ENCODE measurements at places on chromosomes 4 and X.

DNA sequence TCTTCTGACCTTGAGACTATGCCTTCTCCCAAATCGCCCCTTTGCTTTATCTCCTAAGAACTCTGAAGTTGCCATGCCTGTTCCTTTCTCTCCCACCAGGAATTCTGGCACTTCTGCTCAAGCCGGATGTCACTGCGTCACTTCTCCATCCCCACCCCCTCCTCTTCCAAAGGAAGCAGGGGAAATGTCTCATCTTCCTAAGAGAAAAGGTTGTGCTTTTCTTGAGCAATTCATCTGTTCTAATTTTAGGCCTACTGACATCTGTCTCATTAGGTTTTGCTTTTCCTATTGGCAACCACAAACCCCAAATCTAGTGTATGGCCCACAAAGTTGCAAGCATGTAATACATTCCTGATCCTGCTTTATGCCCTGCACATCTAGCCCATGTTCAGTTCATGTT, 163.1 kb upstream of the PLAC1 start:
- peak; percentile 12 for DNase-seq

GRCh38 chr4:2832309-2832980, 11.2 kb upstream of the ADD1 start:
- DNase-seq = peak; percentile 2

- DNase-seq = peak; percentile 23
These were observed at the start of gene TMEM150C for GRCh38 chr4:82561786-82562563. Gene TMEM150C (minus strand): TSS chr4:82561988. CDS start chr4:82504657, 57,331 bp downstream.

DNA sequence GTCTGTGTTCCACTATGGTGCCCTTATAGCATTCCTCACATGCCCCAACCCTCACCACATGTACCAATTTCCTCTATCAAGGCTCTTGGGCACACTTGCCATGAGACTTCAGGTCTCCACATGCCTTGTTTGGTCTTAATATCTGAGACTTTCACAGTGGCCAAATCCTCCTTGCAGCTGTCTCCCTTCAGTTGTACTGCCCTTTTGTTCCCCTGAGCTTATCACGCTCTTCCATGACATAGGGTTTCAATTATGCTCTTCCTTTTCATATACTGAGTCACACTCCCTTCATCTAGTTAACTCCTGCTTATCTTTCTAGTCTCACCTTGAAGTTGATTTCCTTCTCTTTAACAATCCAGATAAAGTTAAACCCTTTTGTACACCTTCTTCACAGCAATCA, 212.9 kb downstream of the PDHA2 start:
- no peak for DNase-seq

DNA sequence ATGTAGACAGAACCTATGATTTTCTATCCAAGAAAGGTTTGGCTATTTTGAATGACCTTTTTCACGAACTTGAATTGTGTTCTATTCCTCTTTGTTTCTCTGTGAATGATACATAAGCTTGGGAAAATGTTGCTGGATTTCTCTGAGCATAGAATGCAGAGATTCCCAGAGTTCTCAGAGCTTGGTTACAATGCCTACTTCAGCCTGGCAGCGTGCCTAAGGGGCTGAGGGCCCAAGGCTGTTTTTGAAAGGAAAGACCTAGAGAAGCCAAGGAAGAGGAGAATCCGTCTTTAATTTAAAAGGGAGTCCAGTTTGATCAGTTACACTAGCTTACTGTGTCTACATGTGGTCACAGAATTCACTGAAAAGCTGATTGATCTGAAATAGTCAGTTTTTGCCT, 55.3 kb upstream of the CXorf51B start:
- DNase-seq = no peak

DNA sequence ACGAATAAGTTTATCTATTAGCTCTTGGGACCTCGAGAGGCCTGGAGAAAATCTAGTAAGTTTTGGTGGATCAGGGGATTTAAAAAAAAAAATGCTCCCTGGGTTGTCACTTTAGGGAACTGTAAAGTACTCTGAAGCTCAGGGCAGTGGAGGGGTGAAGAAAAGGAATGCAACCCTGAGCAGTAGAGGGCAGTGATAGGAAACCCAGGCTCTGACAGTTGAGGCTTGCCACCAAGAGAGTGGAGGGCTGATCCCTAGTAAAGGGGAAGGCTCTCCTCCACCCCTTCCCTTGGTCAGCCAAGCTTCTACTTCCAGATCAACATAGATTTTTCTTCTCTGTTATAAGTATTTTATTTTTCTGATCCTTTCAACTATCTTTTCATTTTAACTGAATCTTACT, 73.1 kb downstream of the FBXO8 start:
- no peak for DNase-seq

DNA sequence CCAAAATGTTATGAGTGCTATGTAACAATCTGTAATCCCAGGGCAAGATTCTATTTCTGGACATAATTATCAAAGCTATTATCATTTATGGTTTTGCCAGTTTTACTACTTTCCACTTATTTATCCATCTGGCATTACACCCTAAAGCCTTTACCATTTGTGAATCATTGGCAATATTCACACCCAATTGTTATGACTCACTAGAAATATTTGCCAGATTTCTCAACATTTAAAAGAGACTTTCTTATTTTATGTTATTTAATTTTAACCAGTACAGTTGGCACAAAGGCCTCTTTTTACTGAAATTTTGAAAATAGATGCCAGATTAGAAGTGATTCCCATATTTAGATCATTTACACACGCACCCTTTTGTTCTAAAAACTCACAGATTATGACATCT, 242.7 kb upstream of the WDFY3 start:
- no peak for DNase-seq

DNA sequence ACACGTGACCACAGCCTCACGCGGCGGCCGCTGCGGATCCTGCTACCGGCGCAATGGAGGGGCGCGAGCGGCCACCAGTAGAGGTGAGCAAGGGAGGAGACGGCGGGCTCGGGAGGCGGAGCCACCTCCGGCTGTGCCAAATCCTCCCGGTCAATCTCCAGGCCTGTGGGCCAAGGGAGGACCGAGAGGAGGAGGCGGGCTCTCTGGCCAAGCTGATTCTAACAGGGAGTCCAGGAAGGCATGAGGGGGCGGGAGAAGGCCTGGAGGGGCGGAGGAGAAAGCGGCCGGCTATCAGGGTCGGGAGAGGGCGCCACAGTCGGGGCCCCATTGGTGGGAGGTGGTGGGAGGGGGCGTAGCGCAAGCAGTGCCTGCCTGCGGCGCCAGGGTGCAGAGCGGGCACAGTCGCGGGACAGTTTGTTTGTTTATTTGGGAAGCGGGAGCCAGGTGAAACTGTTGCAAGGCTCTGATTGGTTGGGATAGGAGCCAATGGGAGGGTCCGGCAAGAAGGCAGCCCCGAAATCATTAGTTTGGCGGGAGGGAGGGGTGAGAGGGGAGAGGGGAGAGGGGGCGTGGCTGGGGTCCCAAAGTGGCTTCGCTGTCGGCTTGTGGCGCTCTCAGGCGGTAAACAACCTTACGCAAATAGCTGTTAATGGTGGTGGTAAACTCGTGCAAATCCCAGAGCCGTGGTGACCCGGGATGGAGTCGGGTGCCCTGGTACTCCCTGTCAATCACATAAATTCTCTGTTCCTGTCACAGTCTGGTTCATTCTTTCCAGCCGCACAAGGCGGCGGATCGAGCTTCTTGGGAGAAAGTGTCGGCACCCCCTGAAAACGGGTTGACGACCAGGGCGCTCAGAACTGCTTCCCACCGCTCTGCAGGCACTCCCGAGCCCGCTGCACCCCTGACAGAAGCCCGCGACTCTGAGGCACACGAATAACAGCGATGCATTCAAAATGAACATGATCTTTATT, at the start of gene IRS4:
Gene IRS4 (minus strand): TSS at position 55 of the 971 bp plus-strand sequence.
- peak; percentile 18 for DNase-seq

GRCh38 chrX:115226929-115227328, 7.0 kb downstream of the LRCH2 start:
- no peak for DNase-seq

- DNase-seq = no peak
These were observed 18.4 kb downstream of the BEX4 start for GRCh38 chrX:103233263-103233662.

DNA sequence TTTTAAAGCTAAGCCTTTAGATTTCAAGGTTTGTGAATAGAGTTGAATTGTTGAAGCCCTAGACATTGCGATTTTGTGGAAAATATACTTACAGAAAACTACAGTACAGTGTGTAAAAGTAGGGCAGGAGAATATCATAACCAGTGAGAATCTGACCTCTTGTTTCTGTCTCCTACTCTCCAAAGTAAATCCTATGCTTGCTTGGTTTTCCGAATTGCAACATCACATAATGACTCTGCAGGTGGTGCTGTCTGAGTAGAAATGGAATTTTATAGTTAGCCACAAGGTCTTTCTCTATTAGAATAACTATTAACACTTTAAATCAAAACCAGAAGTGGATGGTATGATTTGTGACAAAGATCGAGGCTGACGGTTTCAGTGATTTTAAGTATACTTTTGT, 505.6 kb downstream of the RAPGEF2 start:
- DNase-seq = no peak

DNA sequence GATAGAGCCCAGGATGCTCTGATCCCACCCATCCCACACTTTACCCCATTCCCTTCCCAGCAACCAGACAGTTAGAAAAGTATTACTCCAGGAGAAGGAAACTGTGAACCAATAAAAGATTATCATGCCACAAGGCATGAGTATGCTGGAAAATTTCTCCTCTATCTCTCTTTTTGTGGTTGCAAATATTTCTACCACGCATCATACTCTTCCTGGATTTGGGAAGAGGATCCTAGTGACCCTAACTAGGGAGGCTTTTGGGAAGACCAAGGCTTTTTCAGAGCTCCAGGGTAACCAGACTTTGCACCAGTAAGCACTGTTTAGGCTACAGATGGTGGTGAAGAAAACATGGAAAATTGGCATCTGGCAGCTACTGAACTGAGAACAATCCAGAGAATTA, 257.6 kb upstream of the CLNK start:
- DNase-seq = no peak

DNA sequence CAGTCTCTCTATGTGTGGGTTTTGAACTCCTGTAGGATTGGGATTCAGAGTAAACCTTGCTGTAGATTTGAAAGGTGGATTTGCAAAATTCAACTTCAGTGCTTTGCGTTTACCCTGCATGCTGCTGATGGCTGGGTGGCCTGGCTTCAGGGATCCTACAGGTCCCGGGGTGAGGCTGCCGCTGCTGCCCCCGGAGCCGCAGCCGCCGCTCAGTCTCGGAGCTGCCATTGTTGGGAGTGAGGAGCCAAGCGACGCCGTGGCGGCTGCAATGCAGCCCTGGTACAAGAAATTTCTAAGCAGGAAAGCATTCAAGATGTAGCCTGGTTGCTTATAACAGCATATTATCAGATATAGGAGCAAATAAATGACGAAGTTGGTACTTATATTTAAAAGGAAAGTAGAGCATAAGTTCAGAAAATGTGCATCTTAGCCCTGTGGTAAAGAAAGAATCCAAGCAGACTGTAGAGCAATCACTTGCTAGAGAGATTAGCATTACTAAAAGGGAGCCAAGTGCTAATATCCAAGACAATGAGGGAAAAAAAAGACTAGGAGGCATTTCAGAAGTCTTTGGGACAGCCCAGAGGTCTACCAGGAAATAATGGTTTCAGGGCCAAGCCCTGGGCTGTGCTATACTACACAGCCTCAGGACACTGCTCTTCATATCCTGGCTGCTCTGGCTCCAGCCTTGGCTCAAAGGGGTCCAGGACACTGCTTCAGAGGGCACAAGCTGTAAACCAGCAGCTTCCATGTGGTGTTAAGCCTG, 36.9 kb upstream of the CHIC1 start:
- DNase-seq = no peak

DNA sequence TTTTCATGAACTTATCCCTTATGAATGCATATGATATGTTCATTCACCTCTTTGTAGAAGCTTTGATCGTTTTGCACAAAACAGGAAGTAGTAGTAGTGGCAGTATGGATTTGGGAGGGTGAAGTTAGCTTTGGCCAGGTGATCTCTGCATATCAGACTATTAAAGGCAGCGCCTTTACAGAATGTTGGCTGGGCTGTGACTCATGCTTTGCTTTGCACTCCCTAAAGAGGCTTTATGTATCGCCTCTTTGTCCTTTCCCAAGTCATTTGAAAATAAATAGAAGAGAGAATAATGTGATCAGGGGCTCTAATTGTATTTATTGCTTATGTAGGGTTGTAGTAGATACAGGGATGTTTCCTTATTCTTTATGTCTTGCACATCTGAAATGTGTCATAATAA, 50.4 kb downstream of the SHROOM3 start:
- DNase-seq = no peak

DNA sequence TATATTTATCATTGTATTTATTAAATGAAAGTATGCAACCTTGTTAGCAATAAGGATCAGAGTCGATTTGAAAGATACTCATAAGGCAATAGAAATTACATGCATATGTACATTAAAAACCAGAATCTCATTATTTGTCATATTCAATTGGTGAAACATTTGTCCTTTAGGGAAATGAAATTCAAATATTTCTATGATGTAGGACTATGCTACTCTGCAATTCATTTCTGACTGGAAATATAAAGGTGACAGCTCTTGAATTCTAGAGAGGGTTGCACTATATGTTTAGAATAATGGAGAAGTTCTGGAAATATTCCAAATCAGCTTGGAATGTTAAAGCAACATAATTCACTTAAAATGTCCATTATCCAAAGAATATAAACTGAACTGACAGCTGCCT, 1519.8 kb downstream of the ARAP2 start:
- DNase-seq = no peak

GRCh38 chrX:46864606-46865005, 27.8 kb downstream of the RP2 start:
- DNase-seq = no peak

DNA sequence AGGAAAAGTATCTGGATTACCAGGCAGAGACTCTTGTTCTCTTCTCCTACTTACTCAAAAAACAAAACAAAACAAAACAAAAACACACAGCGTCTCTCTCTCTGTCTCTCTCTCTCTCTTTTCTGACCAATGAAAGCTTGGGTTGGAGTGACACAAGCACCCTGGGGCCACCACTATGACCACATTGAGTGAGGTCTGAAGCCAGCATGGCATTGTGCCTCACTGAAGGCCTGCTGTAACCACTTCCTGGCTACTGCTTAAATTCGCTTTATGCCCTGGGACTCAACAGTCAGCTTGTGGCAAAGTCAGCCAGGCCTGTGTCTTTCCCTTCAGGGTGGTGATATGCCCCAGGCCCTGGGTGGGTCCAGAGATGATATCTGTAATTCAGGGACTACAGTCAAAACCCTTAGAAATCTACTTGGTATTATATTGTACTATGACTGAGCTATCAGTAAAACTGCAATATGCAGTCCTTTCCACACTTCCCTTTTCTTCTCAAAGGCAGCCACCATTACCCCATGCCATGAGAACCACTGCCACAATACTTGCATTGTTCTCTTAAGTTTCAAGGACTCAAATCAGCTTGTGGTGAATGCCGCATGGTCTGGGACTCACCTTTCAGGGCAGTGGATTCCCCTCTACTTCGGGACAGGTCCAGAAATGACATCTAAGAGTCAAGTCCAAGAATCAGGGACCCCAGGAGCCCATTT, 606.8 kb upstream of the KLHL4 start:
- DNase-seq = no peak

DNA sequence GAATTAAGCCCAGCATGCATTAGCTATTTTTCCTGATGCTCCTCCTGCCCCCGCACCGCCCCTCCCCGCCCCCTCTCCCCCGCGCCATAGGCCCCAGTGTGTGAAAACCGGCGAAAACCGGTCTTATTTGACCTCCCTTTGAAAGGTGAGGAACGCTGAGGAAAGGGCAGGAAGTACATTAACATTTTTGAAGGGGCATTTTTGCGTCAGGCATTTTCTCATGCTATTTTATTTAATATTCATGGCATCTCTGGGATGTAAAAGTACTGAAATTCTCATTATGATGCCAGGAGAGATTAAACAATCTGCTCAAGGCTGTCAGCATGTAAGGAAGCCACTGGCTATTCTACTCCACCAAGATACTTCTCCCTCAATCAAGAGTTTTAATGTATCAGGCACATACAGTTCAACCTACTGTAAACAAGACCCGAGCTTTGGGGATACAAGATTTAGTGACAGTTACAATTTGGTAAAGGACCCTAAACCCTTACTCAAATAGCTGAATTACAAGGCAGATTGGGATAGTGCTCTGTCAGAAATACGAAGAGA, 1.2 kb upstream of the NMU start:
- no peak for DNase-seq

Data from AG08396 (cell line).